A172 (cell line): ENCODE measurements at places on chromosomes 6 and 20.

DNA sequence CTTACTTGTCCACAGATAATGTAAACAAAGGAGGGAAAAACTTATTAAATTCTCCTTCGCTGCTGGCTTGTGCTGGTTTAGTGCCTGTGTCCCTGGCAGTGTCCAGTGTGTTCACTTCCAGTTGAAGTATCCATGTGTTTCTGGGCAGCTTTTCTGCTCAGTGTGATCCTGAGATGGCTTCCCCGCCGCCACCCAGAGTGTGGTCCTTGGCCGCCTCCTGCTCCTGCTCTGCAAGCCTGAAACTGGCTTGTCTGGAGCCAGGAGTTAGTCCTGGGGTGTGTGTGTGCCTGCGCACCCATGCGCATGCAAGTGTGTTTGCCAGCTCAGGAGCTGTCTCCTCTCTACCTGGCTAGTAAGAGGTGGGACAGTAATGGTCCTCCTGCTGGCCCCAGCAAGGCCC is 7.2 kb downstream of the BTBD3 start:
- no peak for DNase-seq

DNA sequence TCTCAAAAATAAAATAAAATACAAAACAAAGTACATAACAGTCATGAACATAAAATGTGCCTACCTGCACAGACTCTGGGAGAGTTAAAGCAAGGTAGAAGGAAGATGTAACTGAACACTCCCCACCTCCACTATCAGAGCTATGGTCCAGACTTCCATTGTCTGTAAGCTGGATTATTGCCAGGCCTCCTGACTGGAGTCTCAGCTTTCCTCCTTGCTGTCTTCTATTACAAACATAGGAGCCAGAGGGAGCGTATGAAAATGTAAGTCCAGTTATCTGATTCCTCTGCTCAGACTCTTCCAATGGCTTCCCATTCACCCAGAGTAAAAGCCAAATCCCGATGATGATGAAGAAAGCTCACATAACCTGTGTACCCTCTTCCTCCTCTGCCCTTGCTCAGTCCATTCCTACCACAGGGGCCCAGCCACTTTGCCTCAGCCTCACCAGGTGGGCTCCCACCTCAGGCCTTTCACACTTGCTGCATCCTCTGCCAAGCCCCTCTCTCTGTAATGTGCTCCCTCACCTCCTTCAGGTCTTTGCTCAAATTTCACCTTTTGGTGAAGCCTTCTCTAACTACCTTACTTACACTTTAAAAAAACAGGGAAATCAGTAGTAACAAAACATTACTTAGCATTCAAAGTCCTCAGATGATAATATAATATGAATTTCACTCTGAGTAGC is 194.1 kb downstream of the RIMS1 start:
- no peak for DNase-seq

DNA sequence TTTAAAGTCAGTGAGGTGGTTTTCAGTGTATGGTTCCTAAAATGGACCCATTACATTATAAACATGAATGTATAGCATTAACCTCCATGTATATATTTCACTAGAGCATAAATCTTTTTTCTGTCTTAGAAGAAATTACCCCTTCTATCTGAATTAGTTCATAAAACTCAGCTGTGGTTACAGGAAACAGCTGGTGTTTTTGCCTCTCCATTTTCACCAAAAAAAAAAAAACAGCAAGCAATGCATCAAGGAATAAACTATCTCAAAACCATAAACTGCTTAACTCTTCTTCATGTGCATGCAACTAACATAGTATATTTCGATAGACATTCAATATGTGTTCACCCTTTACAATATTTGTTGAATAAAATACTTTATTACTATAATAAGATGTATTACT is 40.2 kb downstream of the MOXD1 start:
- no peak for DNase-seq

DNA sequence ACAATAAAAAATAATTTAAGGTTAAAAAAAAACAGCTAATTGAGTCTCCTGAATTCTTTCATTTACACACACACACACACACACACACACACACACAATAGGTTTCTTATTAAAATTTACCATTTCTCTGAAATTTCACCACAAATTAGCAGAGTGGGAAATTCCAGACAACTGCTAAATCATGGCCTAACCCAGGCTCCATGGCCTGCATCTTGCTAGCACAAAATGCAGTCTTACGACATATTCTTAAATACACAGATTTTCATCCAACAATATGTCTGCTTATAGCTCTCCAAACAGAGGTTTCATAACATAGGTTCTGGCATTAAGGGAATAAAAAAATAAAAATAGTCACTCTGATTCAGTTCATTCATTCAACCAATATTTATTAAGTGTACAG is 46.9 kb downstream of the SOD2 start:
- no peak for DNase-seq

- DNase-seq: no peak
Observed at GRCh38 chr6:130716466-130716865, 110.7 kb upstream of the SMLR1 start.

DNA sequence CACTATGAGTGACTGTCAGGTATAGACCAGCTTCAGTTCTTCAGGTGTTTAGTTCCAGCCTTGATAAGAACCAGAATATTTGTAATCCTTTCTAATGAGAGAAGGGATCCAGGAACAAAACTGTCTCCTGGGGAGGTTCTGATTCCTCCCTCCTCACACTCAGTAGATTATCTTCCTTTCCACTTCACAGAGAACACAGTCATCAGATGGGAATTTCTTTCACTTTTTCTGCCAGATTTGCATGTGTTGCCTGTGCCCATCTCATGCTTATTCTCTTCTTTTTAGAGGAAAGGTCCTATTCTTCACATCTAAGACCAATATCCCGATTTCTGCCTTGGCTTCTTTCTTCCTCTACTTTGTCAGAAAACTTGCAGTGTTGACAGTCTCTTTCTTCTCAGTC is 50.8 kb downstream of the CD109 start:
- no peak for DNase-seq
